NCI-H1436 (cell line): ENCODE measurements at places on chromosomes 1 and 21.

GRCh38 chr1:153852170-153852569 lies 70.6 kb downstream of the GATAD2B start:
- DNase-seq, result no peak

DNA sequence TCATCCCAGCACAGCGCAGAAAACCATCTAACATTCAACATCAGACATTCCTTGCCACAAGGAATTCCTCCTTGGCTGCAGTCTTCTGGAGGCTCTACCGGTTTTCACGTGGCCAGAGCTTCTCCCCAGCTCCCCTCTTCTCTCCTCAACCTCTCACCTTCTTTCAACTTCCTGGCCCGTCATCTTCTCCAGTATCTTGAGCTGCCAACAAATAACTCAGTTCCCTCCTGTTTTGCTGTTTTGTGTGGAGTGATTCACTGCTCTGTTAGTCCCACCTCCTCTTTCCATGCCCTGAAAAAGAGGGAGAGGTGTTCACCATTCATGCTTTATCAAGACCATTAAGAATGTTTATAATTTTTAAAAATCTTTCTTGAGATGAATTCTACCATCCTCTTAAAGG lies 32.6 kb downstream of the PIGM start:
- DNase-seq, result no peak

DNA sequence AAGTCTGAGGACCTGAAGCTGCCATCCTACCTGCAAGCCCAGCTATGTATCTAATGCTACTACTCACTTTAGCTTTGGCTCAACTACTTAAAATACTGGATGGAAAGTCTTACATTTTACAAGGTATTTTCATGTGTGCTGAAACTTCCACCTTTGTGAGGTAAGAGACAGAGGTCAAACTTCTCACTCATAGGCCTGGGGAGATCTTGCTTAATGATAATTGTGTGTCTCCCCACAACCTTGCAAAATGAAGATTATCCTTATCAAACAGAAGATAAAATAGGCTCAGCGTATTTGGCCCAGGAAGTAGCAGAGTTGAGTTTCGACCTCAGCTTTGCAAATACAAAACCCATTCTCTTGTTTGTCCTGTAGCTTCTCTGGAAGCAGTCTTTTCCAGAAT lies 63.7 kb downstream of the CENPF start:
- DNase-seq, result no peak

DNA sequence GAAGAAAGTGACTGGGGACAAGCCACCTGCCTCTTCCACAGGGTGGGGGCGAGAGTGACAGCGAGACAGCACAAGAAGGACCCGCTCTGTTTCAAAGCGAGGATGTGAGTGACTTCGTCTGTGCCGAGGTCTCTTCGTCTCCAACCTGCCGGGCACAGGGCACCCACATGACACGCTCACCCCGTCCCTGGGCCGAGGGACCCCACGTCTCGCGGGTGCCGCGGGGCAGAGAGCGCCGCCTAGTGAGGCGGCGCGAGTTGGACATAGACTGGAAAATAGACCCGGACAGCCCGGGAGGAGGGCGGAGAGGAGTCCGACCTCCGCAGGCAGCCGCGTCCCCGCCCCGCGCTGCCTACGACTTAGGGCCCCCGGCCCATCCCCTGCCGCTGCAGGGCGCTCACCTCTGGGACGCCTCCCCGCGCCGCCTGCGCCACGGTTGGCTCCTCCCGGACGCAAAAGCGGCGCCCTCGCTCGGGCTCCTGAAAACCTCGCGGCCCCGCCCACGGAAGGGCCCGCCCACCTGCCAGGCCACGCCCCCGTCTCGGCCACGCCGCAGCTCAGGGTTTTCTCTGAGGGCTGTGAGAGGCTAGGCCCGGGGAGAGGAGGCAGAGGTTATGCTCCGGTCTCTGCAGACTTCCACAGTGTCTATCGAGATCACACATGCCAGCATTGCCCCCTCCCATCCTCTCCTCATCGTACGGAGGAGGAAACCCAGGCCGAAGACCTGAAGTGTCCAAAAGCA lies at the start of gene TLR5:
TLR5 (minus strand) TSS at position 454 of the 742 bp plus-strand sequence. CDS start 30,217 bp downstream, outside the sequence.
- DNase-seq, result peak; percentile 93

DNA sequence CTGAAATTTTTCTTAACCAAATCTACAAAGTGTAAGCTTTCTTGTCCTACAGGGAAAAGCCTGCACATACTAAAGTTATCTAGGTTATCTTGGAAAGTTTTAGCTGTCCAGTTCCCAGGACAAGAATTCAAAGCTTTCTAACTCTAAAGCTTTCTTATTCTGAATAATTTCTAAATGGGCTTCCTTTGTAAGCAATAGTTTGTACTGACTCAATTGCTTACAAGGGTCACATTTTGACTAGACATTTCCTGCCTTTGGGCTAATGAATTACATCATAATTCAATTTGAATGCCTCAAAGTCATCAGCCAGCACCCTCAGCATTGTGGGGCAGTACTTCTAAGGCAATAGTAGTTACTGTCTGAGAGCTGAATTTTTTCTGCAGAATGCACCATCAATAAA lies 223.0 kb downstream of the LTN1 start:
- no peak for DNase-seq

GRCh38 chr1:119132179-119132578 lies 8.3 kb downstream of the WARS2 start:
- no peak for DNase-seq

- DNase-seq, result no peak
Measured at GRCh38 chr1:87165177-87165576, 163.5 kb upstream of the LMO4 start.

DNA sequence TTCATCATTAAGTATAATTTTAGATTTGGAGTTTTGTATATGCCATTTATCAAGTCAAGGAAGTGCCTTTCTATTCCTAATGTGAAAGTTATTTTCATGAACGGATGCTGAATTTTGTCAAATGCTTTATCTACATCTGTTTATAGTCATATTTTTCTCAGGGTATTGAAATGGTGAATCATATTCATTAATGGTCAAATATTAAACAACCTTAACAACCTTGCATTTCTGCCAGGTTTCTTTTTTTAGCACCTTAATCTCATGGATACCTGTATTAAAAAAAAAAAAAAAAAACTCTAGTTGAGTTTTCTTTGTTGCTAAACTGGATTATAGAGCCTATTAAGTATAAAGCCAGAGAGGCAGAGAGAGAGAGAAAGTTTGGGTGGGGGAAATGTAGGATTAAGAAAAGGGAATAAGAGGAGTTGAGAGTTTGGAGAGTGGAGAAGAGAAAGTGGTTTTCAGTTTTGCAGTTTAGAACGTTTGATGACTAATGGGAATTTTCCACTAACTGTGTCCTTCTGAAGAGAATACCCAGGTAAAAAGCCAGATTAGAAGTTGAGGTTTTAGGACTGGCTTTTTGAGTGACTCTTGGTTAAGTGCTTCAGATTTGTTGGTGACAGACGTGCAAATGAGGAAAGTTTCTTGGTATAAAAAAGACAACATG lies 305.0 kb downstream of the HLX start:
- no peak for DNase-seq

DNA sequence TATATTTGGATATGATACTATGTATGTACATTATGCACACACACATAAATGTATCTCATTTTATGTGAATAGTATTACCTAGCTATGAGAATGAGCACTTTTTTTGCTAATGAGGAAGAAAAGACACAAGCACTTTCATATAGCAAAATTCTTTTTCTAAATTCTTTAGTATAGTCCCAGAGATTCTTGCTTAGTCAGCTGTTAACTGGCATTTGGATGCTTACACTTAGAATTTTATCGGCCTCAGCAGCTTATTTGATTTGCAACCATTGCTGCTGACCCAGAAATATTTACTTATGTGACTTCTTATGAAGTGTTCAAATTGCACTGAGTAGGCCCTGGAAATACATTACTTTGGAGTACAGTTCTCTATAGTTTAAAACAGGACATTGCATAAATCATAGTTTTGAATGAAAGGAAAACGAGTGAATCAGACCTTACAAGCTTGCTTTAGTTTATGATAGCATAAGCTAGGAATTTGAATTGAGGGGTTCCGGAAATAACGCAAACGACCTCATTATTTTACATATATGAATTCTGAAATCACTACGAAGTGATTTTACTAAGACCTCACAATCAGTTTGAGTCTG lies 653.9 kb upstream of the NEGR1 start:
- no peak for DNase-seq

GRCh38 chr1:160256396-160257046 lies 5.8 kb downstream of the DCAF8 start:
- DNase-seq, result no peak

DNA sequence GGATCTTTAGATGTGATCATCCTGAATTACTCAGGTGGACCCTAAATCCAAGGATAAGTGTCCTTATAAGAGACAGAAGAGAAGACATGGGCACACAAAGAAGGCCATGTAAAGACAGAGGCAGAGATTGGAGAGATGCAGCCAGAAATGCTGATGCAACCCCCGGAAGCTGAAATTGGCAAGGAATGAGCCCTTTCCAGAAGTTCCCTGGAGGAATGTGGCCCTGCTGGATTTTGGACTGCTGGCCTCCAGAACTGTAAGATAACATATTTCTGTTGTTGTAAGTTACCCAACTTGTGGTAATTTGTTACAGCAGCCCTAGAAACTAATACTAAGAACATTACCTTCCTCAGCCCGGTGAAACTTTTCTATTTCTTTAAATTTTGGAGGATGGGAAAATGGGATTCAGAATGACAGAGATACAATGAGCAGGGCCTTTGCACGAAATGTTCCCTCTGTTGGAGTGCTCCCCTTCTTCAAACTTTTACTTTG lies 11.2 kb upstream of the PLPP3 start:
- DNase-seq, result no peak

DNA sequence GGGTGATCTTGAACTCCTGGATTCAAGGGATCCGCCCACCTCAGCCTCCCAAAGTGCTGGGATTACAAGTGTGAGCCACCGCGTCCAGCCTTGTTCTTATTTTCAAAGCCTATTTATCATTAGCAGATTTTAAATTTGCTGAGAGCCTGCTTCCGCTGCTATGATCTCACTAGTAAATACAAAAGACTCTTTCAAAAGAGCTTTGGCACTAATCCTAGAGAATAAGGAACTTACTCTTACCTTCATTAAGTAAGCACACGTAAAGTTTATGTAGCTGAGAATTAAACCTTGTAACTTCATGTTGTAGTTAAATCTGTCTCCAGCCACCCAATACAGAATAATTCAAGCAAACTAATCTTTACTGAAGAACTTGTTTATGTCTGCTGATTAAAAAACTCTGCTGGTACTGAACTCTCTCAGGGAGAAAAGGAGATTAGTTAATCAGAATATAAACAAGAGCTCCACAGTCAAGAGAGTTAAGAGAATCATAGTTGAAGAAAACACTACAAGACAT lies 72.3 kb downstream of the RUSC1 start:
- no peak for DNase-seq

- no peak for DNase-seq
Measured at GRCh38 chr1:7657287-7658016, 113.6 kb upstream of the VAMP3 start.

- DNase-seq, result peak; percentile 29
Measured at GRCh38 chr1:212916481-212917133, 33.7 kb upstream of the VASH2 start.

DNA sequence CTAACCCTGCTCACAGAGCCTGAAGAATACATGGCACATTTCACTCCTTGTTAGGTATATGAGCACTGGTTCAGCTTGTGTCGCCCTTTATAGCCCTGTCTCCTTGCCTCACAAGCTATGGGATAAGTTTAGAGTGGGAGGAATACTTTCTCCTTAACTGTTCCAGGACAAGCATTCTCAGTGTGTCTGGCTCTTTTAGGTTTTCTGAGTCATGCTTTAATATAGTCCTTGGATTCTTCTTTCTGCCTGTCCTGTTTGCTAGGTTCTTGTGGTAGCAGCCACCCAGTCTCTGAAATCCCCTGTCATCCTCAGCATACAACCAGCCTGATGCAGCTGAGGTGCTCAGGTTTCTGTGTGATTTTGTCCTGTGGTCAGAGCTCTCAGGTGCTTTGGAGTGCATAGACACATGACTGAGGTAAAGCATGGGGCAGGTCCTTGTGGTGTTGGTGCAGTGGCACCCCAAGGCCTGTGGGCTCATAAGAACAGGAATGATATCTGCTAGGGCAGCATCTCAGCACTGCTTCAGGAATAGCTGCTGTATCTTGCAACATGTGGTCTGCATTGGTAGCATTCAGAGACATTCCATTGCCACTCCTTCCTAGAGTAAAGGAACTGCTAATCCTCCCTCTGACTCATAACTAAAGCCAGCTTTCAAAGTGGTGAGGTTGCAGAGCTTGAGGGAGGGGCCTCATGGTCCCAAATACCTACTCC lies 14.2 kb upstream of the CASQ2 start:
- no peak for DNase-seq
